Uterus (tissue), 4 donors: ENCODE measurements at places on chromosomes 1 and 21. TPM values are rescaled to one million over a fixed set of nuclear protein-coding genes. Genes with fewer than 3 reads are reported as not detected.

- no peak for DNase-seq
Measured at GRCh38 chr1:30478799-30479563, 244.4 kb downstream of the MATN1 start.

- no peak for DNase-seq
Measured at GRCh38 chr1:19623523-19623922, 20.6 kb upstream of the NBL1 start.

DNA sequence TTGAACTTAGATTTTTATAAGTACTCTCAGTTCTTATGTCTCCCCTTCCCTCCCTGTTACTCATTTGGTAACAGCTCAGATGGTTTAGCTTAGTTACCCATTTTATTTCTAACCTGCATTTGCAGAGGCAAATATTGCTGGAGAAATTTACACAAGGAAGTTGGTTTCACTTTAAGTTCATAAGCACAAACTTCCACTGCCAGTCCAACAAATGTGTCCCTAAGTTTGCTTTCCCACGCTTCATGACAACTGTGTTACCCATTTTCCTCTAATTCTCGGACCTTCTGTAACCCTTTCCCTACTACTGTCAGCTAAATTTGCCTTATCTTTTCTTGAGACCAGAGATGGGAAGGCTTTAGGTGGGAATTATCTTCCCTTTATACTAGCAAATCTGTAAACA lies 63.9 kb upstream of the GPR25 start:
- no peak for DNase-seq

DNA sequence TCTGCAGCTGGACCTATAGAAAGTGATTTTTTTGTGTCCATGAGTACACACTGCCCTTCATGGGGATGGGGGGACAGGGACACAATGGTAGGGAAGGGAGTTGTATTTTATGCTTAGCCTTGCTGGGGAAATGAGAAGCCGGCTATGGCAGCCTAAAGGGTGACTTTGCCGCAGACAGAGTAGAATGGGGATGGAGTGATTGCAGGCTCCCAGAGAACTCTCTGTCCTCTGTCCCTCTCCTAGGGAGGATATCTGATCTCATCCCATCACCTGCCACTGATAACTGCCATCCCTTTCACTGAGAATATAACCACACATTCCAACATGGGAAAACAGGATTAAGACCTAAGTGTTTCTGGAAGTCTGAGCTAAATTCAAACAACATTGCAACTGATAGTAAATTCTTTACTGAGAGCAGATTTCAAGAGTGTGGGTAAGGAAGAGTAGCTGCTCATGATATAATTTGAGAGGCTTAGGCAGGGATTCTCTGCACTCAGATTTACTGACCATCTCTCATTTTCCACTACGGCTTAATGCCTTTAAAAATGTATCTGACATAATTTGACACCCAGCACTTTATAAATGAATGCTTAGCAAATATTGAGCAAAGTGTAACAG lies 13.9 kb downstream of the SH2D1B start:
- DNase-seq: no peak

DNA sequence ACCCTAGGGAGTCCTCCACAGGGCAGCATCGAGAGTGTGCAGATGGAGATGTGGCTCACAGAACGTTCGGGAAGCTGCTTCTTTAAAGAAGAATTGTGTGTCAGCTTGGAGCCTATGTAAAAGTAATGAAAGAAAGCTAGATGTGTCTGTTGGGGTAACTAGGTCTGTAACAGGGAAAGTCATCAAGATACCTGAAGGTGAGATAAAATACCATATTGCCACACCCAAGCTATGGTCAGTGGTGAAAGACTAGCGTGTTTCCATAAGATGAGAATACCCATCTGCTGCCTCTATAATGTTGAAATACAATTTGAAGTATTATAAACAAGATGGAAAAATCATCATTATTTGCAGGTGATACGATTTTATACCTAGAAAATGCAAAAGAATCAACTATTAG lies 17.5 kb downstream of the RCAN1 start:
- DNase-seq: no peak

DNA sequence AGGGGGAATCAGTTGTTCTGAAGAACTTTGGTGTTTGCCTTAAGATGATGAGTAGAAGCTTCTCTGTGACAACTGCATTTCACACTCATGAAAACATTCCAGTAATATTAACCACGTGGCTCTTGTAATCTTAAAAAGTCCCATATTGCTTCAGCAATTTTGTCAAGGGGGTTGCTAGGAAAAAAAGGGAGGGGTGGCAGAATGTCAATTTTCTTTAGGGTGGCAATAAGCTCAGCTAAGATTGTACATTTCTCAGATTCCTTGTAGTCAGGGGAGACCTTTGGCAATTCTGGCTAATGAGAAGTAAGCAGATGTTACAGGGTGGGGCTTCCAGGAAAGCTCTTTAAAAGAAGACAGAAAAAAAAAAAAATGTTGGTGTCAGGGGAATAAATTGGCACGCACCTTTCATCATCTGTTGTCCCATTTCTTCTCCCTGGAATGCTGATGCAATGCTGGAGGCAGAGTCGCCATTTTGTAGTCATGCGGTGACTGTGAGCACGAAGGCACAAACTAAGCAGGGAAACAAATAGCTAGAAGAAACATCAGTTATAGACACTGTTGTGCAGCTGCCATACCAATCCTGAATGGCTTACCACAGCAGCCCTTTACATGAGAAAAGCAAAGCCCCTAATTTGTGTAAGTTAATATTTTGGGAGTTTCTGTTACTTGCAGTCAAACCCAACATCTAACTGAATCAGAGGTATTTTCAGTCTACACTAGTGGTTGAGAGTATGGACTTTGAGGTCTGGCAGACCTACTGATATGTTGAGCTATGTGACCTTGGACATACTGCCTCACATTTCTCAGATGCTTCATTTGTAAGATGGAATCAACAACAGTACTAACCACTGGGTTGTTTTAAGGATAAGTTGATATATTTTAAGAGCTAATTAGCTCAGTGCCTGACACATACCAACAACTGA lies 56.1 kb upstream of the MRPS6 start:
- no peak for DNase-seq

DNA sequence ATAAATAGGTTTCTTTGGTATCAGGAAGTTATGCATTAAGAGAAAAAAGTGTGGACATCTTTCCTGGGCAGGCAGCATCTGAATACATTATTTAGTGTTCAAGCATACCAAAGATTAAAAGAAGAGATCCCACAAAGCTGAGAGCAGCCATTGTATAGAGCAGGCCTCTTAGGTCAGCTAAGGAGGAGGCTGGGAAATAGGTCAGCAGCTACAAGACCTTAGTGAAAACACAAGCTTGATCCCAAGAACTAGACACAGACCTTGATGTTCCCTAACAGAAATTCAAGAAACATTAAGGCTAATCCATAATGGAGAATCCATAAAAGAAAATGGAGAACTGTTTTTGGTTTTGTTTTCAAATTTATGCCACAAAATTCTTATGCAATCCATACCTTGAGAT lies 135.3 kb upstream of the DPT start:
- DNase-seq: no peak

GRCh38 chr1:157782931-157783330 lies 6.0 kb upstream of the FCRL2 start:
- DNase-seq: no peak

DNA sequence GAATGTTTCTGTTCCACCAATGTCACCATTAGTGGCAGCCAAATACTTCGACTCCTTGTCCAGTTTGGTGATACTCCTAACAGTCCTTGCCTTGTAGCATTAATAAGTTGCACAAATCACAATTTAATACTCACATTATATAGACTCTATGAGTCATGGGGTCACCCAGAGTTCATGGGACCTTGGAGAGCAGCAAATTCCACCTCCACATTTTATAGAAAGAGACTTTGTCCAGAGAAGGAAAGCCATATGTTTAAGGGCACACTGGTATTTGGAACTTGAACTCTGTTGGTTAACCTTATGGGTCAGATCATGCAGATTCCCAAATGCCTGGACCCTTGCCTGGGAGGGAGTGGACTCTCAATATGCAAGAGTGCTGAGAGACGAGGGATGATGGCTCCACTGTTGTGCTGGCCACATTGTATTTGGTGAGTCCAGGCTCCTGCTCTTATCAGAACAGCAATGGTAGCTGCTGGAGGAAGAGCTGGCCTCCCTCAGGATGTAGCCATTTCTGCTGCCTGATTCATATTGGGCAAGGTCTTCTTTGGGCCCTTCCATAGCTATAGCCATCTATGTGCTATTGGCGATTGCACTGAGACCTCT lies 30.6 kb downstream of the DNAJC6 start:
- DNase-seq: no peak

- no peak for DNase-seq
Measured at GRCh38 chr1:147079400-147080005, 92.8 kb downstream of the PRKAB2 start.

Gene PGLYRP3
- total RNA-seq: not detected

Gene CHRM3
- total RNA-seq: 47.1 TPM
